ENCODE measurements at places on chromosomes 4 and X. TPM values are rescaled to one million over a fixed set of nuclear protein-coding genes. Genes with fewer than 3 reads are reported as not detected.

DNA sequence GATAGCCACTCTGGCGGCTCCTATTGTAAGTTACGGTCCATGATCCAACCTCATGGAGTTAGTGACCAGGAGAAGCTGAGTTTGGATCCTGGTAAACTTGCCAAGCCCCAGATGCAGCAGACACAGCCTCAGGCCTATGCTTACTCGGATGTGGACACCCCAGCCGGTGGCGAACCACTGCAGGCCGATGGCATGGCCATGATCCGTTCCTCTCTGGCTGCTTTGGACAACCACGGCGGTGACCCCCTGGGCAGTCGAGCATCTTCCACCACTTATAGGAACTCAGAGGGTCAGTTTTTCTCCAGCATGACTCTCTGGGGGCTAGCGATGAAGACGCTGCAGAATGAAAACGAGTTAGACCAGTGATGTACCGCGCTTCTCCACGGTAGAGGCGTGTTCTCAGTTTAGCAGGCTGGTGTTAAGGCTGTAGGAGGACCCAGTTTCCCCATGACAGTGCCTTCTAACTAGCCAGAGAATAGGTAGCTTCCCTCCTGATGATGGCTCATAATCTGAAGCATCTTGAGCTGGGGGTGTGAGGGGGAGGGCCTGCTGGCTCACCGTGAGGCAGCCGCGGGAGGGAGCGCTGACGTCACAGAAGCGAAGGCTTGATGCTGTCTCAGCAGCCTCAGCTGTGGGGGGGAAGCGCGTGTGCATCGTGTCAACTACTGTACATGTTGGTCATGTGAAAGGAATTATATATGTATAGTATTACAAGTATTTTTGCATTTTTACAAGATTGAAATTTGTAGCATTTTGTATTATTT is 31.1 kb downstream of the ZBTB49 start:
- no peak for DNase-seq

GRCh38 chrX:68749426-68749825 is 79.4 kb upstream of the EFNB1 start:
- DNase-seq = no peak

- DNase-seq = no peak
Observed at GRCh38 chr4:6309777-6310176, 40.1 kb downstream of the WFS1 start.

GRCh38 chr4:15771216-15772058 is 6.7 kb upstream of the CD38 start:
- no peak for DNase-seq

VCX3A gene
- not detected for total RNA-seq

GRCh38 chr4:74999714-75000309 is 66.9 kb downstream of the PARM1 start:
- DNase-seq = no peak

DNA sequence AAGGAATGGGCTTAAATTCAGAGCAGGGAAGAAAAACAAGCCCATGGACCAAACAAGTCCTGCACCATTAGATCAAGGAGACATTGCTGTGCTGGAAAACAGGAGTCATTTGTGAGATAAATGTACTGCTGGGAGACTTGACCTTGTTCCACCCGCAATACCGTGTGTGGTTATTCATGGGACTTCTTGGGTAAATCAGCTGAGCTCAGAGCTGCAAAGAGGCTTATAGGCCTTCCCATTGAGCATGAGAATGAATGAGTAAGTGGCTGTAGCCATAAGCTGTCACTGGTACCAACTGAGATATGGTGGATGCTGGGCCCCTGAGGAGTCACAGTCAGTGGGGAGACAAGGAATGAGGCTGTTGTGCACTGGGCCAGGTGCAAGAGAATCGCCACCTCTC is 2.3 kb upstream of the CYTL1 start:
- no peak for DNase-seq

DNA sequence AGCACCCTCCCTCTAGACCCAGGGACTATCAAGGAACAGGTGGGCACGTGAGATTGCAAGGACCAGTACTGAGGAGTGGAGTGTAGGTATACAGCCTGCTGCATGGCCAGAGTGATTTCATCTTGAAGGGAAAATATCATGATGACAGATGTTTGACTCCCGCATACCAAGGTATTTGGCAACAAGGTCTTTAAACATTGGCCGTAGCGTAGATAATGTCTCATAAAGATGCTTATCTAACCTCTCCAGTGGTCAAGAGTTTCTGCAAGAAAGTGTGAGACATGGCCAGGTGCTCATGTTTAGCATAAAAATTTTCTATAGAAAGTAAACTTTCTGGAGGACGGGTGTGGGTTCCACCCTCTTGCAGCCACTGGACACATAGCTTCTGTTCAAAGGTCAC is 18.7 kb upstream of the ZNF630 start:
- DNase-seq = no peak

- no peak for DNase-seq
Observed at GRCh38 chrX:49880668-49881067, 1.4 kb downstream of the USP27X start.

DNA sequence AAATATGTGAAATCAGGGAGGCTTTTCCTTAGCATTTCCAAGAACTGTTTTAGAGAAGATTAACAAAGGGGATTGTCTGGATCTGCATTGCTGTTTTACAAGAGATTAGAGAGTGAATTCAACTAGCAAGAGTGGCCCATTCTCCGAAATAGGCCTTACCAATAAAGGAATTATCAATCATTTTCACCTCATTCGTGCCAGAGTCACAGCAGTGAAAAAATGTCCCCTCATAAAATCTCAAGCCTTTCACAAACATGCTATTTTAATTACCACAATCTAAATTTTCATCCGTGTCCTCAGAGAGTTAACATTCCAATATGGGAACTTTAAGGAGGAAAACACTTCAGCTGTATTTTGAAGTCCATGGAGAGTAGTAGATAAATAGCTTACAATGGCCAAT is 979.6 kb downstream of the RPA4 start:
- no peak for DNase-seq

DNA sequence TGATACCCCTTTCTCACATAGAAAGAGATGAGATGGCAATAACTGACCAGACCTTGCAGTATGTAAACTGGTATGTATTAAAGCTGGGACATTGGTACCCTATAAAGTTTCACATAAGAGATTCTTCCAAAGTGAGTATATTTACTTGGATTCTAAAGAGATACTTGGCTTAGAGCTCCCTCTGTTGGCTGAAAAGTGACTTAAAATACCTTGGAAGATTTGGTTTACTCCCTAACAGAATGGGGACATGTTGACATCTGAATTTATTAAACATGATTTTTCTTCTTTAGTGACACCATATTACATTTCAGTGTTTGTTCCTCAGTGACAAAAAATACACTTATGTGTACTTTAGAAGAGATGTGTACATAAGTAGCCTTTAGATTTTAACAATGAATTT is 47.9 kb upstream of the RGN start:
- peak; percentile 65 for DNase-seq

DNA sequence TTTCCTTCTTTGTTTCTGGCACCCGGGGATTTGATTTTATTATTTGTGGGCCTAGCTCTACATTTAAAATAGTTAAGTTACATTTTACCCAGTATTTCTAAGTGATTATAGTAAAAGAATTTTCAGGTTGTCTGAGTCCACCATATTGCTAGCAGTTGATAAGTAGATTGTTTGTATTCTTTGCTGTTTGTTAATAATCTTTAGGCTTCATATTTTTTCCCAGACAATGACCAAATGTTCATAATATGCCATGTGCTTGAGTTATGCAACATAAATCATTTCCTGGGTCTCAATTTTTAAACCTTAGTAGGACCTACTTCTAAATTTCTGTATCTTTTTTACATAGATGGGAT is 127.3 kb downstream of the PHKA2 start:
- DNase-seq = no peak

DNA sequence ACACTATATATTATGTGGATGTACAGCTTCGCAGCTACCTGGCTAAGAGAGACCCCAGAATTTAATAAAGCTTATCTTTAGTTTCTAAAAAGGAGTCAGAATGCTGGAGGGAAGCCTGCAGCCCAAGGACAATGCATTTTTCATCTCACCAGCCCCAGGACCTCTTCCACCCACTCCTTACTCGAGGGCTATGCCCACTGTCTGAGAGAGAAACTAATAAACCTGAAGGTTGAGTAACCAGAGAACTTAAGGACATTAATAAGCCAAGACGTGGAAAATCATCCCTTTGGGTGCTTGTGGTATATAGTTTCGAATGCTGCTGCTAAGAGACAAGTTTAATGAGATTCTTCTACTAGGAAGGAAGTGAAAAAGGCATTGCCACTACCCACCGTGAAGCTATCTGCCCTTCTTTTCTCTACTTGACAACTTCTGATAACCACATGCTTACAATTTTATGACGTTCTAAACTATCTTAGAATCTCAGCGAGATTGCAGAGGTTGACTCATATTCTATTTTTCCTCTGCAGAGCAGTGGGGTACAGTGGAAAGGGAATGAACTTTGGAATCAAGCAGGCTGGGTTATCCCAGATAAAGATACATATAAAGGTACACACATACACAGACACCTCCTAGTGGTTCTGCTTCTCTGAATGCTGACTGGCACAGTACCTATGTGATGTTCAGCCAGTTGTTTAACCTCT is 3.3 kb downstream of the RELL1 start:
- DNase-seq = no peak

GRCh38 chr4:165556383-165556782 is 177.6 kb downstream of the CPE start:
- no peak for DNase-seq

LGI2 gene
- not detected for total RNA-seq

GRCh38 chrX:19137067-19137466 is 14.8 kb upstream of the ADGRG2 start:
- no peak for DNase-seq

- DNase-seq = peak; percentile 46
Observed at GRCh38 chrX:103607364-103608305, at the start of gene TCEAL3. Gene TCEAL3 (plus strand): TSS chrX:103607963. CDS start chrX:103609065, 1,102 bp downstream.

DNA sequence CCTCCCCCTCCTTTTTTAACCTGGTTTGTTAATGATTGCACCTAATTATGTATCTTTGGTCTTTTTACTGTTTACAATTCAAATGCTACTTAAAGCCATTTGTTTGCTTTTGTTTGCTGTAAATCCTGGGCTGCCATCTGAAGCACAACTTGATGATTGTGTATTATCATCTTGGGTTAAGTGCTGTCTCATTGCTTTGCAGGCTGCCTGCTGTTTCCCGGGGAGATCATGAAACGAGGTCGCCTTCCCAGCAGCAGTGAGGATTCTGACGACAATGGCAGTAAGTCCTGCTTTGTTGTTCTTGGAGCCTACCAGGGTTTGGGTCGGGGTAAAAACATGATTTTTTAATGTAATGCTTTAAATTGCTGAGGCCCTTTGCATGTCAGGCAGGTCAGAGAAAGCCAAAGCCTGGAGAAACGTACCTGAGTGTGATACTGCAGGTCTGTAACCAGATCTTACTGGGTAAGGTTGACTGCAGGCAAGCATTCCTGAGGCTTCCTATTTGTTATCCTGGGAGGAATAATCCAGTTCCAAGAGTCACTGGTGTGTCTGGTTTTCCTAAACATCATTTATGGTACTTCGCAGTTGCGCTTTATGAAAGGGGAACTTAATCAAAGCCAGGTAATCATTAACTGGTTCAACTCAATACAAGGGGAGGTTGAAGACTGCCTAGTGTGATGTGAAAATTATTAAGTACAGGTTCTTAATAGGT is 22.2 kb downstream of the JADE1 start:
- DNase-seq = no peak

- no peak for DNase-seq
Observed at GRCh38 chr4:90960840-90961239, 833.6 kb downstream of the CCSER1 start.

TCEAL6 gene
- not detected for total RNA-seq

- no peak for DNase-seq
Observed at GRCh38 chr4:107068116-107068515, 32.0 kb upstream of the DKK2 start.

DNA sequence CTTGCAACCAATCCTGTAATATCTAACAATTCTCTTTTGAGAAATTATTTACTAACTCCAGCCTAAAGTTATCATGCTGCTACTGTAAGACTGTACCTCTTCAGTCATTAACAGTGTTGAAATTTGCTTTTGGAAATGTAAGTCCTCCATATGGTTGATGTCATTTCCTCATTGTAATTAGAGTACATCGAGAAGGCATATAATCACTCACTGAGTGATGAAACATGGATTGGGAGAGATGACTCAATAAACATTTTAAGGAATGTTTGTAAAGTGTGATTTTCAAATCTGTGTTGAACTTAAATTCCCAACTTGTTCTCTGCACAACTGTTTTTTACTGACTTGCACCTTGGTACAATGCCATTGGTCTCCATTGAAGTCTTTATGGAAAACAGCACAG is 61.2 kb downstream of the HMGB2 start:
- peak; percentile 14 for DNase-seq

- no peak for DNase-seq
Observed at GRCh38 chr4:102563000-102563399, 61.8 kb downstream of the NFKB1 start.

GRCh38 chrX:45660477-45660876 is 459.8 kb upstream of the DIPK2B start:
- no peak for DNase-seq

DSPP gene
- total RNA-seq = not detected

DNA sequence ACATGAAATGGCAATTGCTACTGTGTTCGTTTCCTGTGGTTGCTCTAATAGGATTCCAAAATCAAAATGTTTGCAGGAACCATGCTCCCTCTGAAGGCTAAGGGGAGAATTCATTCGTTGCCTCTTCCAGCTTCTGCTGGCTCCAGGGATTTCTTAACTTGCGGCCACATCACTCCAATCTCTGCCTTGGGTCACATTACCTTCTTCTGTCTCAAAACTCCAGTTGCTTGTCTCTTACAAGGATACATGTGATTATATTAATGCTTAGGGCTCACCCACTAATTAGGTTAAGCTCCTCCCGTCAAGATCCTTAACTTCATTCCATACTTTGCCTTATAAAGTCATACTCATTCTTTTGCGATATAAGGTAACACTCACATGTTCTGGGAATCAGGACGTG is 208.4 kb downstream of the RBM46 start:
- no peak for DNase-seq

- no peak for DNase-seq
Observed at GRCh38 chr4:146465628-146466027, 56.1 kb downstream of the SLC10A7 start.

CNKSR2 gene
- 0.24 TPM for total RNA-seq

NEUROG2 gene
- 0.12 TPM for total RNA-seq

CPE gene
- under 0.01 TPM for total RNA-seq

DNA sequence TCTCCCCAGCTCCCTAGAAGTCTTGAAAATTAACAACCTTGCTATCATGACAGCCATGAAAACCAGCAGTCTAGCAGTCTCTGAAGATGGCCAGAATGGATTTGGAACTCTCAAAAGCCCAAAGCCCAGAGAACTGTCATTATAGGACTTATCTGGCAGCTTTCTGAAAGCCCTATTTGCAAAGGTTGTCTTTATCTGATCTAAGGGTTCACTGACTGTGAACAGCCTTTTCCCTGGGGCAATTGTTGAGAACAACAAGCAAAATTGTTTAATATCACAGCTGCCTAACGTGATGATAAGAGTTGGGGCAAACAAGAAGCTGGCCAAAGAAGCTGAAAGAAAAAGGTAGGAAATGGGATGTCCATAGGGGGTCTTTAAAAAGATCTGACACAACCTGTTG is 20.9 kb upstream of the KLHL8 start:
- DNase-seq = no peak
